Activated CD4-positive, alpha-beta T cell treated with anti-CD3 and anti-CD28 coated beads, Interleukin-2, amount 10 ng/mL, durations not matched to agents 7 days and 5 days (primary cell): ENCODE measurements at places on chromosomes 3 and 15. TPM values are rescaled to one million over a fixed set of nuclear protein-coding genes. Genes with fewer than 3 reads are reported as not detected.

Gene ANKUB1
- not detected for total RNA-seq

DNA sequence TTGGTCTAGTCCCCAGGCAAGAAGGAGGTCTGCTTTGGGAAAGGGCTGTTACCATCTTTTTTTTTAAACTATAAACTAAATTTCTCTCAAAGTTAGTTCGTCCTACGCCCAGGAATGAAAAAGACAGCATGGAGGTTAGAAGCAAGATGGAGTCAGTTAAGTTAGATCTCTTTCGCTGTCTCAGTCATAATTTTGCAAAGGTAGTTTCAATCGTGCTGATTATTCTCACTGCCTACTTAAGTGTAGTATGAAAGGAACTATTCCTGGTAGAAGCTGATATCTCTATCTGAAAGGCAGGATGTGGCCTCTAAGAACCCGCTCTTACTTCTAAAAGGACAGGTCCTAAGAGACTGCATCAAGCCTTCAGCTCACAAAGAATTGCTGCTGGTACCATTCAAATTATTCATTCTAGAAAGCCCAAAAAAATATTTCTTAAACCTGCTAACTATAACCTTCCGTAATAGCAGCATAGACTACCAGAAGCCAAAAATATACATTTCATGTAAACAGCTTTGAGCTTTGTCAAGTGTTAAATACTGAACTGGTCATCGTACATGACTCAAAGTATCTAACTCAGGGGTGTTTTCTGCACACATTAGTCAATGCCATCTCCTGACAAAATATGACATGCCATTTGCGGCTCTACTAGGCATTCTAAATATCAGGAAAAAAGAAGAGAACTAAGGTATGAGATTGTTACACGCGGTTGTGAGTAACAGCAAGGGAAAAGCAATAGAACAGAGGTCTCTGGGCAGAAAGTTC, 96.0 kb upstream of the CCDC80 start:
- H3K27ac ChIP-seq: peak overlapping the region; percentile 86
- H3K27me3 ChIP-seq: no peaks in the 10 kb centered on the region

GRCh38 chr3:122362026-122362425, 21.0 kb downstream of the MIX23 start:
- H3K27me3 ChIP-seq: no peaks in the 10 kb centered on the region
- peaks cover 42% of the 10 kb centered on the region for H3K36me3 ChIP-seq
- DNase-seq: no peak
- peaks cover 26% of the 10 kb centered on the region for H3K4me1 ChIP-seq

DNA sequence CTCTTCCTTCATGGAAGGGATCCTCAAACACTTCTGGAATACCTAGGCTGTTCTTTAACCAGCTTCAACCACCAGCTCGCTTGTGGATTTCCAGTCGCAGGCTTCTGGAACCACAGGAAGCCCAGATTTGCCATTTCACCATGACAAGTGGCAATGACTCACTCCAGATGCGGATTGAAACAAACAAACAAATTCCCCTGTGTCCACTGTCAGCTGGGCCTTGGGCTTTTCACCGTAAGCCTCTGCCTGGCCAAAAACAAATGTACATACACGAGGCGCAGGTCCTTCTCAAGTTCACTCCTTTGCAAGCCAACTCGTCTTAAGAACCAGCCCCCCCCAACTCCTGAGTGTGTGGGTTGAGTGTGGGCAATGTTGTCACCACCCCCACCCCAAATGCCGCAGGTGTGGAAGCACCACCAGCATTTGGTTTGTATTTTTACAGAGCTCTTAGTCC, 8.8 kb downstream of the BCL6 start:
- peaks cover 8% of the 10 kb centered on the region for H3K36me3 ChIP-seq
- H3K27me3 ChIP-seq: no peaks in the 10 kb centered on the region
- peaks cover 37% of the 10 kb centered on the region for H3K4me1 ChIP-seq
- peak overlapping the region; percentile 97 for H3K4me3 ChIP-seq

- no peak for DNase-seq
- no peak overlapping the region for H3K27ac ChIP-seq
- H3K27me3 ChIP-seq: peaks cover 5% of the 10 kb centered on the region
Measured at GRCh38 chr3:21752749-21753347, 1.8 kb upstream of the ZNF385D start.

DNA sequence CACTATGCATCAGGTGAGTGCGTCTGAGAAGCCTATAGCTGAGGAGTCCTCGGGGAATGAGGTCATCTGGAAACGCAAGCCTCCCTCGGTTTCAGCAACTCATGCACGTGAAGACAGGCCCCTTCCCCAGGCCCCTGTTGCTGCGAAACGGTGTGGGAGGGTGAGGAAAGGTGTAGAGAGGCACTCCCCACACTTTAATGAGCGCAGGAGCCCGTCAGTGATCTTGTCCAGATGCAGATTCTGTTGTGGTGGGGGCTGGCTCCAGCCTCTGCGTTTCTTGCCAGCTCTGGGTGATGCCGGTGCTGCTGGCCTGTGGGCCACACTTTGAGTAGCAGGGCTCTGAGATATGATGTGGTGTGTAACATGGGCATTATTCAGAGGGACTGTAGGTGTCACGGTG, 38.6 kb upstream of the LACTB start:
- H3K27ac ChIP-seq: no peak overlapping the region
- no peaks in the 10 kb centered on the region for H3K4me1 ChIP-seq
- no peak for DNase-seq
- H3K4me3 ChIP-seq: no peak overlapping the region
- H3K36me3 ChIP-seq: no peaks in the 10 kb centered on the region

- no peaks in the 10 kb centered on the region for H3K36me3 ChIP-seq
- no peak overlapping the region for H3K27ac ChIP-seq
- no peak overlapping the region for H3K4me3 ChIP-seq
- H3K27me3 ChIP-seq: no peaks in the 10 kb centered on the region
- DNase-seq: no peak
Measured at GRCh38 chr3:126348308-126348920, 8.8 kb downstream of the KLF15 start.

GRCh38 chr15:70517194-70517590, 246.2 kb downstream of the UACA start:
- no peak overlapping the region for H3K4me3 ChIP-seq
- DNase-seq: no peak
- H3K36me3 ChIP-seq: no peaks in the 10 kb centered on the region
- peaks cover 29% of the 10 kb centered on the region for H3K27me3 ChIP-seq
